ENCODE measurements at places on chromosomes 4 and X.

- DNase-seq, result no peak
Observed at GRCh38 chr4:69831646-69832325, 28.2 kb downstream of the SULT1E1 start.

DNA sequence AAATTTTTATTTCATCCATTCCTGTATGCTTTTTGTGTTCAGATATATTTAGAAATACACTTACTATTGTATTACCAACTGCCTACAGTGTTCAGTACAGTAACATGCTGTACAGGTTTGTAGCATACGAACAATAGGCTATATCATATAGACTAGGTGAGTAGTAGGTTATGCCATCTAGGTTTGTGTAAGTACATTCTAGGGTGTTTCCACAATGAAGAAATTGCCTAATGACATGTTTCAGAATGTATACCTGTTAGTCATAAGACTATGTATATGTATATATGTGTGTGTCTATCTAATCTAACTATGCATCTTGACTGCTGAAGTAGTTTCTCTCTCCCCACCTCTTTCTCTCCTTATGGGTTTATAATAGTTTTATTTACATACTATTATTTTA is 51.5 kb upstream of the BTC start:
- DNase-seq, result no peak

- no peak for DNase-seq
Observed at GRCh38 chr4:10161840-10162239, 45.2 kb upstream of the WDR1 start.

- DNase-seq, result no peak
Observed at GRCh38 chr4:122364700-122365404, 14.0 kb upstream of the ADAD1 start.

GRCh38 chr4:96946552-96946951 is 1106.7 kb downstream of the PDHA2 start:
- DNase-seq, result no peak

- no peak for DNase-seq
Observed at GRCh38 chr4:95215991-95216605, 332.7 kb downstream of the UNC5C start.

DNA sequence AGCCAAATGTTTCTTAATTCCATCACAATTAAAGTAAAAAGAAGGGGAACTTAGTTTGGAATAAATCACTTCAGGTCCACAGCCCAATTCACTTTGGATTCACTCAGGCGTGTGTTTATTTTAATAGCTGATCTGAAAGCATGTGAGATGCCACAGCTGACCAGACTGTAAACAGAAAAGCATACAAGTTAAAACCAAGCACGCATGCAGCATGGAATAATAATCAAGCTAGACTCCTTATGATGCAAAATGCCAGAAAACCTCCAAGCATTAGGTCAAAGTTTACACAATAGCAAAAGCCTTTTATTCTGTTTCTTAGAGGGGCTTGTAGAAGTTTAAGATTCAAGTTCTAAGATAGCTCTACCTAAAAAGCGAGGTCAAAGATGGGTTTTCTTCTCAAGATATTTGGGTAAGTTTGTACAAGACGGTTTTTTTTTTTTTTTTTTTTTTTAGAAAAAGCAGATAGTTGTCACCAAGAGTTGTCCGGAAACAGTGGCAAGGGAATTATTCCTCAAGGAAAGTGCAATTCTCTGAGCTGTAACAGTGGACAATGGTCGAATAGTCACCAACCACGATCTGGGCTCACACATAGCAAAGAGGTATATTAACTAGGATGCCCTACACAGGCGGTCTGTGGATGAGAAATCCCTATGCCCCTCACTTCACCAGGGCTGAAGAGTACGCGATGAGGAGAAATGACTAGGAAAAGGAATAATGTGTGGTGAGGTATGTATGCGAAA is 763 bp upstream of the PRRG1 start:
- no peak for DNase-seq

GRCh38 chrX:137313627-137314026 is 252.3 kb upstream of the ZIC3 start:
- DNase-seq, result no peak

DNA sequence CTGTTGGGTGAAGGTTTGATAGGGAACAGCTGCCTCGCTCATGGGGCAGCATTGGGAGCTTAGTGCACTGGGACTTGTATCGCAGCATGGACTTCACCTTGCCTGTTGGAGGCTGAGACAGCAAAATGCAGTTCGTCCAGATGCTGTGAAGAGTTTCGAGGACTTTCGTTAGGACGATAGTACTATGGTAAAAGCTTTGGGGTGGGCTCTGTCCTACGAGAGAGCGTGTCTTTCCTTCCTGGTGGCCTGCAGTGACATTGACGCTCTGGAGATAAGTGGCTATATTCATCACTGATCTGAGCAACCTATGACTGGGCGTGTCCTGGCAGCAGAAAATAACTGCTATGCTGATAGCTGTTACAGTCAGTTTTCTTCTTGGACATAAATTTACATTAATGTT is 44.8 kb downstream of the ARHGAP10 start:
- no peak for DNase-seq

DNA sequence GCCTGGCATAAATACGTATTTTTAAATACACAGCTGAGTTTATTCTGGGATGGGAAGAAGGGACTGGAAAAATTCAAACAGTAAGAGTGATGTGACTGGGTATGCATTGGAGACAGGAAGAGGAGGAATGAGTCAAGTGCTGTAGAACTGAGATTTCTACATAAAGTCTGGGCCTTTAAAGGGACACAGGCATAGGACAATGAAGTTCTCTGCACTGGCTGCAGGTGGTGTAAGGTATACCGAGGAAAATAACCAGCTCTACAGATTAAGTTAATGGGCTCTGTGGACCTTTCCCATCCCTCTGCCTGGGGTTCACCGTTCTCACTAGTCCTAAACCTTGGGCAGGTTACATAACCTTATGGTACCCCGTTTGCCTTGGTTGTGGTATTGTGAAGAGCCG is 68.7 kb downstream of the DHX15 start:
- DNase-seq, result no peak

GRCh38 chrX:11296051-11296450 is 2.8 kb downstream of the AMELX start:
- DNase-seq, result no peak

- DNase-seq, result no peak
Observed at GRCh38 chr4:76607266-76607799, 172.3 kb downstream of the SHROOM3 start.

DNA sequence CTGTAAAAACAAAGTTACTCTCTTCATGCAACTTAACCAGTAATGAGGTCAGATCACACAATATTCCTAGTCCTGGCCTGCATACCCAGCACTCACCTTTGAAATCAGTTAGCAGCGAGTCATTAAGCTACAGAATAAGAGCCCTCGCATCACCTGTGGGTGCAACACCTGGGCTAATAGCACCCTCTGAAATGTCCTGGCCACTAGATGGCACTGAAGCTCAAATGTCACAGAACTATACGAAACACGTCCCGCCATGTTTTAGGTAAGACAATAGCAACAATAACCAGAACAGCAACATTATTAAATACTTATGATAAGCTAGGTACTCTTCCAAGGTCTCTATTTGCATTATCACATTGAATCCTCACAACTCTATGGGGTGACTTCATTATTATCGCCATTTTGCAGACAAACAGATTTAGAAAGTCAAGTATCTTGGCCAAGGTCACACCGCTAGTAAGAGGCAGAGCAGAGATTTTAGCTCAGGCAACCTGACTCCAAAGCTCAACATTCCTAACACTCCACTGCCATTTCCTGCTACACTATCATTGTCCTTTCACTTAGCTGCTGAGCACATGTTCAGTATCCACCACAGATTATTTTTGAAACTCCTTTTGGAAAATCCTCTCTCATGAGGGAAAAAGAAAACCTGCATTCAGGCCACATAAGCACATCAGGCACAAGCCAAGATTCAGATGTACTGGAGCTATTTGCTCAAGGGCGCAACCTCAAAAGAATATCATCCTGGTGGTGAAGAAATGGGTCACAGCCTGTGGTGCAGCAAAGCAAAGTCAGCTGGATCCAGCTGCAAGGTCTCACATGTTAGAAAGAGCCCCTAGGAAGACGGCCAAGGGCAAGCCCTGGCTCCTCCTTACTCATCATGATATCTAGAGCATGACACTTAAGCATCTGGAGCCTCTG is 59.5 kb upstream of the KDR start:
- no peak for DNase-seq

- DNase-seq, result no peak
Observed at GRCh38 chrX:133983974-133984845, 1.2 kb downstream of the GPC3 start.

DNA sequence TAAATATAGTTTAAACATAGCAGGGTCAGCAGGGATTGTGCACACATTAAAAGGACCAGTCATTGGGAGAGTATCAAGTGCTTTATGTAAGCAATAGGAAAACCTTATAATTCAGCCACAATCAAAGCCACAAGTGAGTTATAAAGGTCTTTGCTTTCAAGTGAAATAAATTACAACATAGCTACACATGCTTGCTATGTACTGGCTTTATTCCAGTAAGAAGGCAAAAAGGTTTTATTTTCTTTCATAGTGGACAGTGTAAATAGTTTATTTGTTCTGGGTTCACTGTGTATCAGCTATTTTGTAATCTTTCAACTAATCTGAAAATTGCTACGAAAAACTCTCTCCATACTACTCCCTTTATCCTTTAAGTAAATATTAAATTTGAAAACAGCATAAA is 691.4 kb downstream of the PCDH7 start:
- no peak for DNase-seq

DNA sequence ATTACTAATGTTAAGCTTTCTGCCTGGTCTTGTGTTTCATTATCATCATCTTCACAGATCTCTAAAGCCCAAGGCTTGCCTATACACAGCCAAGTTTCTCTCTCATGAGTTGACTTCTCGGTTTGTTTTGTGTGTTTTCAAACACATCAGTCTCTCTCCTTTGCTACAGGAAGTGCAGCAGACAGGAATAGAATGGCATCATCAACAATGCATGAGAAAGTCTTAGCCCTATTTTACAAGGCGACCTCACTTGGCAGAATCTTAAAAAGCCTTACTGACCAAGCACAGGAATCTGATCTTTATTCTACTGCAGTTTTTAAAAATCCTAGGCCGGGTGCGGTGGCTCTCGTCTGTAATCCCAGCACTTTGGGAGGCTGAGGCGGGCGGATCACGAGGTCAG is 36.8 kb downstream of the CC2D2A start:
- no peak for DNase-seq

GRCh38 chr4:114384629-114385028 is 214.0 kb upstream of the UGT8 start:
- no peak for DNase-seq

DNA sequence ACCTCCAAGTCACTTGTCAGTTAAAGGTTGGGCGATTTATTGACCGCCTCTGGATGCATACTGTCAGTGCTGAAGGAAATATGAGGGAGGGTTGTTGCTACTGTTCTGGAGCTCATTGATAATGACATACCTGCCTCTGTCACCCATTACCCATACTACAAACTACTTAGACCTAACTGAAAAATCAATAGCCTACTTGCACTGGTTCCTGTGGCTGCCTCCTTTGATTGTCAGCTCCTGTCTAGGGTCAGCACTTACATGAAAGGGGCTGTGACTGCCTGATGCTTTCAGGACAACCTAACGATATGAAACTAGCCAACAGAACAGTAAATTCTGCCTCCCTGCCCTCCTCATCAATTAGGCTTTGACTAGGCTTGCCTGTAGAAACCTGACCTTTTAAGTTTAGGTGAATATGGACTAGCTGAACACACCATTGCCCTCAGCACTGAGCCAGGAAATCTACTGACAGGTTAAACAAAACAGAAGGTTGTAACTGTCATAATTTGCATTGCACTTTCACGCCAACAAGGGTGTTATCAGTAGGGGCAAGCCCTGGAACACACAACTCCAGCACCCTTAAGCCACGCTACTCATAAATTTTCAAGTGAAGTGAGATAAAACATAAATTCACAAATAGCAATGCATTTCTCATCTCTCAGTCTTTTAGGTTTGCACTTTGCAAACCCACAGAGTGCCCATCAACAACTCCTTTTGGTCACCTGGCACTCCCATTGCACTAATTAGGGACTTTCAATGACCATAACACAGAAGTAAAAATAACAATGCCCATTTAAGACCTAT is 9.0 kb upstream of the MAB21L2 start:
- peak; percentile 14 for DNase-seq

DNA sequence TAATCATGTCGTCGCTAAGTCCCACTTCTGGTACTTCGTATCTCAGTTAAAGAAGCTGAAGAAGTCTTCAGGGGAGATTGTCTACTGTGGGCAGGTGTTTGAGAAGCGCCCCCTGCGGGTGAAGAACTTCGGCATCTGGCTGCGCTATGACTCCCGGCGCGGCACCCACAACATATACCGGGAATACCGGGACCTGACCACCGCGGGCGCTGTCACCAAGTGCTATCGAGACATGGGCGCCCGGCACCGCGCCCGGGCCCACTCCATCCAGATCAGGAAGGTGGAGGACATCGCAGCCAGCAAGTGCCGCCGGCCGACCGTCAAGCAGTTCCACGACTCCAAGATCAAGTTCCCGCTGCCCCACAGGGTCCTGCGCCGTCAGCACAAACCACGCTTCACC is 11.3 kb downstream of the PNCK start:
- no peak for DNase-seq

- no peak for DNase-seq
Observed at GRCh38 chrX:115898382-115899001, 272.1 kb upstream of the AGTR2 start.

DNA sequence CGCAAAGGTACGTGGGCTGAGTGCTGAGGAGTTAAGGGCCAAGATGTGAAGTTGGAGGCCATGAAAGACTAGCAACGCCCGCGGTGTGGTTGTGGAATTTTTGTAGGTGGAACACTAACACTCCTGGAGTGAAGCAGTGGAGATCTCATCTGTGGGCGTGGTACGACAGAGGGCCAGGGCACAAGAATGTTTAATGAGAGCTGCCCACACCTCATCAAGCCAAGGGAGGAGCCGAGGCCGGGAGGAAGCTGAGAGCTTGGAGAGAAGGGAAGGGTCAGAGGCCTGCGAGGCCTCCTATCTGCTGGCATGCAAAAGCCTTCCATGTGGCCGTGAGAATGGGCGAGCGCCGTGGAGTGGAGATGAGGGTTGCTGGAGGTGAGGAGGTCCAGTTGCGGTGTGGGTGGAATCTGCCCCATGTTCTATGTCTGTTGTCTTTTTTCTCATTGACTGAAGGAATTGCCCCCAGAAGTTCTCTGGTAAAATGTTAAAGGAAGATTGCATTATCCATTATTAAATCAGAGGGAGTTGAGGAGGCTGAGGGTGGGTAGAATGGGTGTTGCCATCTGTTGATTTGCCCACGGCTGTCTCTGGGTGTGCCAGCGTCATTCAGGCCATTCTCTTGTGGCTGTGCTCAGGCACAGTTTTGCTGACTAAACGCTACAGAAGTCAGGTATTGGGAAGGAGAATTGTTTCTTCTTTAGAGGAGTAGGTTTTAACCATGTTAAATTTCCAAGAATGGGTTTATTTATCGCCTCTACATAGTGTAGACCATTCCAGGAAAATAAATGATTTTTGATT is 19.8 kb downstream of the SNX25 start:
- DNase-seq, result no peak

GRCh38 chr4:84498203-84498934 is 723 bp downstream of the NKX6-1 start:
- no peak for DNase-seq
